ENCODE measurements at places on chromosomes 5 and 9.

DNA sequence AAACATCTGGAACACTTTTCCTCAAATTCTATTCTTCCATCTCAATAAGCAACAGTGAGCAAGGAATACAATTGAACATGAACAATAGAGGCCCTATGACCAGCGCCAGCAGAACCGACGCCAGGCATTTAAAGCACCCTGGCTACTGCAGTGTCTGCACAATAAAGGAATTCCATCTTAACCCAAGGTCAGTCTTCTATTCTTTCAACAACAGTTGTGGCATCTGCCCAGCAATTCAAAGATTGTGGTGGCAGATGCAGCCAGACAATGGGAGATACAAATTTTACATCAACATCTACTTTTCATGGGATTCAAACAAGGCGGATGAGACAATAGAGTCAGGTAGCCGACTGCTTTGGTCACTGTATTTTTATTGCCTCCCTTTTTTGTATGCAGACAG lies 65.9 kb downstream of the ELL2 start:
- DNase-seq: no peak

DNA sequence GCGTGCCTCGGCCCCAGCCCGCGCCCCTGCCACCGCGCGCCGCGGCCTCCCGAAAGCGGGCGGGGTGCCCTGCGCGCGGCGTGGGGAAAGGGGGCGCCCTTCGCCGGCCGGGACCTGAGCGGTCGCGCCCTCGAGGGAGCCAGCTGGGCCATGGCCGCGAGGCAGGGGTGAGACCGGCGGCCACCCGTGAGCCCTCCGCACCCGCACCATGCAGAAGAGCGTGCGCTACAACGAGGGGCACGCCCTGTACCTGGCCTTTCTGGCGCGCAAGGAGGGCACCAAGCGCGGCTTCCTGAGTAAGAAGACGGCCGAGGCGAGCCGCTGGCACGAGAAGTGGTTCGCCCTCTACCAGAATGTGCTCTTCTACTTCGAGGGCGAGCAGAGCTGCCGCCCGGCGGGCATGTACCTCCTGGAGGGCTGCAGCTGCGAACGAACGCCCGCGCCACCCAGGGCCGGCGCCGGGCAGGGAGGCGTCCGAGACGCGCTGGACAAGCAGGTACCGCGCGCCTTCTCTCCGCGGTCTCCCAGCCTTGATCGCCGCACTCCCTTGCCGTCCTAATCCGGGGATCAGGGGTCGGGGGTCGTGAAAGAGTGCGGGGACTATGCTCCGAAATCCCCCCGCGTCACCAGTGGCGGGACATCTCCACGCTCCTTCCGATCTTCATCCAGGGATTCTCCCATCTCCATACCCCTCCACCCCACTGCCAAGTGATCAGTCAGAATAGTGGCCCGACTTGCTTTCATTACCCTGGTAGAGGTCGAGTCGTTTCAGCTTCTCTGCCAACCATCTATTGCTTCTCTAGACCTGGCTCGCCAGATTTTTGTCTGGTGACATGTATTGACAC lies 590 bp downstream of the RASGRF2 start:
- no peak for DNase-seq

DNA sequence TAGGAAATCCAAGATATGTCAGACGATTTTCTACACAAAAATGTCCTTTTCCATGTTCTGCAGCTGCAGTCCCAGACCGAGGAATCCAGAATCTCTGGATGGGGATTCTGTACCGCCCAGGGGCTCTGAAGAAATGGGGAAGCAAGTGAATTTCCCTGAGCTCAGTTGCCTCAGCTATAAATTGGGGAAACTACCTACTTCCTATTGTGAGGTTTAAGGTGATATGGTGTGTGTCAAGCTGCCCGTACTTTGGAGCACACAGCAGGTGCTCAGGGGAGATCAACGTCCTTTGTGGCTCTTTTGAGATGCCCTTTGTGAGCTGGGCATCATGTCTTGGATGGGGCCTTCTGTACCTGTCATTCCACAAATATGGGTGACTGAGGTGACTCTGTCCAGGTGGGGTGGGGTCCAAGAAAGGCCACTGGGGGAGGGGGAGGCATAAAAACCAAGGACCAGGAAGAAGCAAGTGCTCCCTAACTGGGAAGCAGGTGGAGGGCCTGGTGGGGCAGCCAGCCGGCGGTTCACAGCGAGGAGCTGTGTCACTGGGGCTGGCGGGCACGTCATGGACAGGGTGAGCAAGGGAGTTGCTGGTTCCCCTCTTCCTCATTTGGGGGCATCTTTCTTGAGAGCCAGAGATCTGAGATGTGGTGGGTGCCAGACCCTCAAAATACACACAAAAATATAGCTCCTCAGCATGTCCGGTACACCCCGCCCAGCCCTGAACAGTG lies 116.0 kb downstream of the CRB2 start:
- DNase-seq: no peak

DNA sequence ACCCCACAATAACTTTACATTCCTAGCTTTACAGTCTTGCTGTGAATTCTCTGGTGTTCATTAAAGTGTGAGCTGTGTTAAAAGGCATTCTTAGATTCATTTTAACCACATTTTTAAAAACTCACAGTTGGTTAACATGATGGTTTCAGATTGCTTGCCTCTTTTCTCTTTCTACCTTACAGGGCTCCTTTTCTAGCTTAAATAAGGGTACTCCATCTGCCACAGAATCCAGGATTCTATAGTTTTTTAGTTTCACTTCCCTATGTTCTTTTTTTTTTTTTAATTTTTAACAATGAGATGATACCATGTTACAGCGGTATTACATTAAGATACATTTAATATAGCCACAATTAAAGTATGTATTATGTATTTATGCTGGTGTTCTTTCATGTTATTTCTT lies 3.9 kb upstream of the FBXO4 start:
- DNase-seq: no peak

DNA sequence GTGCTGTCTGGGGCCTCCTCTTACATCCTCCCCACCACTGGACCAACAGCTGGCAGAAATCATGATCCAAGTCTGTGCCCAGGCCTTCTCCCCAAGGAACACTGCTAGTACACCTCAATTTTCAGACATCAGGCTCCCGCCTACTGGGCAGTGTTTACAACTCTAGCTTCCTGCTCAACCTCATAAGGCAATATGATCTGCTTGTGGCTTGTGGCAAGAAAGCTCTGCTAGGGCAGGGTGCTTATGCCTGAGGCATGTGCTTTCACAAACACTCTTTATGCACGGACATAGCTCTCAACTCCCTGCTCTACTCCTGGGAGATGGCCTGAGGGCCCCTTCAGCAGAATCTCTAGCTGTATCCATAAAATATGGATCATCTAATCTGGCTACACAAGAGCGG lies 32.5 kb downstream of the SH3TC2 start:
- DNase-seq: no peak

DNA sequence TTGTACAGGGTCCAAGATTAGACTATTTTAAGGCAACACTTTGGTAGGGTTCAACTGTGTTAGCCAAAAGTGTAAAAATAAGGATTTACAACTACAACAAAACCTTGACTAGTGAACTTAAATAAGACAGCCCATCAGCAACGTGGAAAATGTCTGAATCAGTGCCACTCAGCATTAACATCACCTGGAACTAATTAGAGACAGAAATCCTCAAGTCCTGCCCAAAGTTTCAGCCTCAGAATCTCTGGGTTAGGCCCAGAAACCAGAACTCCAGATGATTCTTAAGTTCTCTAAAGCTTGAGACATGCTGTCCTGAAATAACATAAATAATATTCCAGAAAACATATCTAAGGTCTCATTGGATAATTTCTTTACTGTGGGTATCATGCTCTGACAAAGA lies 118.6 kb downstream of the SEMA6A start:
- no peak for DNase-seq
